Non-pigmented ciliary epithelial cell (primary cell): ENCODE measurements at places on chromosomes 7 and 10.

- no peak for DNase-seq
Measured at GRCh38 chr7:81074406-81074805, 155.6 kb upstream of the SEMA3C start.

GRCh38 chr7:11060893-11061292 lies 87.2 kb downstream of the PHF14 start:
- DNase-seq: no peak

DNA sequence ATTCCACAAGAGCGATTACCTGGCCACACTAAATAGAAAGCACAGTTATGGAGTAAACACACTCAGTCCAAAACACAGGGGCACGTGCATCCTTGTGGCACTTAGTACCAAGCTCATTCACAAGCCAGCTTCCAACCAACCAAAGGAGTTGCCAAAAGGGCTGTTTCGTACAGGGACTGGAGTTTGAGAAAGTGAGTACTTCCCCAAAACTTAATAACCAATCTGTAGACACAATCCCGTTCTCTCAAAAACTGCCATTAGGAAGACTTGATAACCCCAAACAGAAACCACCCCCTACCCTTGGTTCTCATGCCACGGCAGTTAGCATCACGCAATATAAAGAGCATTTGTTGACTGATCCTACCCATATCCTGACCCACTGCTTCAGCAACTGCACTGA lies 166.2 kb upstream of the ASAH2 start:
- no peak for DNase-seq

- DNase-seq: no peak
Measured at GRCh38 chr7:71216211-71216610, 84.3 kb downstream of the GALNT17 start.

GRCh38 chr10:131660427-131660826 lies 240.4 kb upstream of the PPP2R2D start:
- DNase-seq: no peak

GRCh38 chr10:94627511-94627910 lies 56.0 kb upstream of the CYP2C18 start:
- DNase-seq: no peak

DNA sequence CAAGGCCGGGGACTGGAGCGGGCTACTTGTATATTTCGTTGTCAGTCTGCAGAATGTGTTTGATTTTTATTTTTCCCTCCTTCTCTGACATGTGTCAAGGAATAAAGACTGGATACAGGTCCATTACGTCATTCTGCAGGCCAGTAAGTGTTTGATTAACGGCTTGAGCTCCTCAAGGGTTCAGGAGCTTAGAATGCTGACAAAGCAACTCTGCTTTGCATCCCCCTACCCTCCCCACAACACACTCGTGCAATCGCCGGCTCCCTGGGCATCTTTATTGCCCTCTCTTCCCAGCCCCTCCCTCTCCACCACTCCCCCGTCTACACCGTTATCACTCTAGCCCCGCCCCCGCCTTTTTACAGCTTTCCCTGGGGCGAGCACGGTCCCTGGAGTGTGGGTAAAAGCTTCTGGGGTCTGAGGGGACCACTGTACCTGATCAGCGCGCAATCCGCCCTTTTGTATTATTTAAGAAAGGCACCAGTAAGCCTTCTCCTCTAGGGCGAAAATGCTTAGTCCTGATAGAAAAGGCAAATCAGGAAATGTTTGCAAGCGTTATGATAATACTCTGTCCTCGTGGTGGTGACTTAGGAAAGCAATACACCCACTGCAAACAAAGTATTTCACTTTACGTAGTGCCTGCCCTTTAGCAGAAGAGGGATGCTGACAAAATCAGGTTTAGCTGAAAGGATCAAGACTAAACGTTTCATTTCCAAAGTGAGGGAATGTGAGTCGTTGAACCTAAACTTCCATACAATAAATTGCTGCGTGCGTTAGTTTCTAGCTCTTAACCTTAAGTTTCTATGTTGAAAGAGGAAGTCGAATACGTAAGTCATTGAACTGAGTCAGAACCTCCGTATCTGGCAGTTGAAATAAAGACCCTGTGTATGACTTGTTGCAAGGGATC lies 1.4 kb upstream of the CREB5 start:
- no peak for DNase-seq

- no peak for DNase-seq
Measured at GRCh38 chr7:121313793-121314676, 14.8 kb upstream of the WNT16 start.

DNA sequence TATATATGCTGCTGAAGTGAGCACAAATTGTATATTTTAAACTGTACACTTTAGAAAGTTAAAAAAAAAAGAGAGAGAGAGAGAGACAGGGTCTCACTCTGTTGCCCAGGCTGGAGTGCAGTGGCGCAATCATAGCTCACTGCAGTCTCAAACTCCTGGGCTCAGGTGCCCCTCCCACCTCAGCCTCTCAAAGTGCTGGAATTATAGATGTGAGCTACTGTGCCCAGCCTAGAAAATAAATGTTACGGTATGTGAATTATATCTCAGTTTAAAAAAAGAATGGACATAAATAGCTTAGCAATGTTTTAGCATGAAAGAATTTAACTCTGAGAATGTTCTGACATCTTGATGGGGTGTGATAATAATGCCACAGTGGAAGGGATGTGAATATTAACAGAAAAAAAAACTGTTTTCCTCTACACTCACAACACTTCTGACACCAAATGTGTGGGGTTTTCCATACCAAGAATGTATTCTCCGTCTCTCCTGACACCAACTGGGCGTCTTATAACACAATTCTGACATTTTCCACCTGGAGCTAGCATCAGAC lies 162.1 kb downstream of the PLCE1 start:
- no peak for DNase-seq

GRCh38 chr7:116574025-116574822 lies 49.4 kb downstream of the CAV1 start:
- no peak for DNase-seq

DNA sequence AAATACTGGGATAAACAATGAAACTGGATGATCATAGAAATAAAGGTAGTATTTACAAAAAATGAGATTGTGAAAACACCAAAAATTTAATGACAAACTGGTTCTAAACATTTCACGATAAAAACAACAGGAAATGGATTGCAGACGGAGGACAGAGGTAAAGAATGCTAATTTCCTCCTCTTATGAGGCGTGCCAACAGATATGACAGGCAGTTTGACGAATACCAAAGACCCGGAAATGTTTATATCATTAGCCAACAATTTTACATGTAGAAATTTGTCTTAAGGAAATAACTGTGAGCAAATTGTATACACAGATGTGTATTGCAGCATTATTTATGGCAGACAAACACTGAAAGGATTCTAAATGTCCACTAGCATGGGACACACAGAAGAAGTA lies 162.0 kb upstream of the MGMT start:
- DNase-seq: no peak

- DNase-seq: no peak
Measured at GRCh38 chr7:66308411-66308810, 103.3 kb downstream of the TPST1 start.

DNA sequence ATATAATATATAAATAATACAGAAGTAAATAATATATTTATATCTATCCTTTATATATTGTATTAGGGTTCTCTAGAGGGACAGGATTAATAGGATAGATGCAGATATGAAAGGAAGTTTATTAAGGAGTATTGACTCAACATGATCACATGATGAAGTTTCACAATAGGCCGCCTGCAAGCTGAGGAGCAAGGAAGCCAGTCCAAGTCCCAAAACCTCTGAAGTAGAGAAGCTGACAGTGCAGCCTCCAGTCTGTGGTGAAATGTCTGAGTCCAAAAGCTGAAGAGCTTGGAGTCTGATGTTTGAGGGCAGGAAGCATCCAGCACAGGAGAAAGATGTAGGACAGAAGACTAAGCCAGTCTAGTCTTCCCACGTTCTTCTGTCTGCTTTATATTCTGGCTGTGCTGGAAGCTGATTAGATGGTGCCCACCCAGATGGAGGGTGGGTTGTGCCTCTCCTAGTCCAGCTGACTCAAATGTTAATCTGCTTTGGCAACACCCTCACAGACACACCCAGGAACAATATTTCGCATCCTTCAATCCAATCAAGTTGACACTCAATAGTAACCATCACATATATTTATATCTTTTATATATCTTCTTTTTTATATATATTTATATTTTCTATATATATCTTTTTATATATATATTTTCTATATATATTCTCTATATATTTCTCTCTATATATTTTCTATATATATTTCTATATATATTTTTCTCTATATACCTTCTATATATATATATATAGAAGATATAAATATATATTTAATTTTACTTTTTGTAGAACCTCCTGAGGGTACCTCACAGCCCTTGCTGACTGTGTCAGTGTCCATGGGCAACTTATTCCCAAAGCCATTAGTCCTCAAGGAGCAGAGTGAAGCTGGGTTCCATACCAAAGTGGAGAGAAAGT lies 24.6 kb upstream of the AKR1B10 start:
- DNase-seq: no peak

DNA sequence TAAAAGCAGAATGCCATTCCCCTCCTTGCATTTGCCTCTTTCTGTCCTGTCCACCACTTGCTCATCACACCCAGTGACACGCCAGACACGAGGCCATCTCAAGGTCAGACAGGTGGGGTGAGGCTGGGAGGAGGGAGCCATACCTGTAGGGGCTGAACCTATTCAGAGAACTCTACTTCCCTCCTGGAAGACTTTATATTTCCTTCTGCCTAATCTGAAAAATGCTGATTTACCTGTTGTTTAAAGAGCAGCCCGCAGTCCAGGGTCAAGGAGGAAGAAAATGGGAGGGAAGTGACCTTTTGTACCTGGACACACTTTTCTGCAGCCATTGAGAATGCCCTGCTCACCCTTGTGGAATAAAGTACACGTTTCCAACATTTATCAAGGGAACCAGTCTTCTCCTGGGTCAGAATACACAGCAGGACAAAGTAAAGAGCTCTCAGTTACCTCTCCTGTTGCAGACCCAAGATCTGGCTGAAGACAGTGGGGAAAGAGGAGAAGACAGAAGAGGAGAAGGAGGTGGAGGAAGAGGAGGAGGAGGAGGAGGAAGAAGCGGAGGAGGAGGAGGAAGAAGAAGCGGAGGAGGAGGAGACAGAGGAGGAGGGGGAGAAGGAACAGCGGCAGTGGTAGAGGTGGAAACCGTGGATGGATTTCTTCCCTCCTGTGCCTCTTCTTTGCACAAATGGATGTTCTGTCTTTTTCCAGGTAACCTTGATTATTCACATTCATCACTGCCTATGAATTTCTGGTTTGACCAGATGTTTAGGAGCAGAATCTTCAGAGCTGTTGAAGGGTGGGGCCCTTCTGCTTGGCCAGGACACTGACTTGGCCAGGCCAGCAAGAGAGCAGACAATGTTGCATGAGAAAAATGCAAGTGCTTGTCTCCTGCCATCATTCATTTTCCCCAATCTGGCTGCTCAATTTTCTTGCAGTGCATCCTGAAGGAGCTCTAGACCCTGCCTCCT lies 1.2 kb upstream of the BLNK start:
- DNase-seq: no peak

GRCh38 chr7:106126170-106126938 lies 14.2 kb upstream of the SYPL1 start:
- peak; percentile 30 for DNase-seq

DNA sequence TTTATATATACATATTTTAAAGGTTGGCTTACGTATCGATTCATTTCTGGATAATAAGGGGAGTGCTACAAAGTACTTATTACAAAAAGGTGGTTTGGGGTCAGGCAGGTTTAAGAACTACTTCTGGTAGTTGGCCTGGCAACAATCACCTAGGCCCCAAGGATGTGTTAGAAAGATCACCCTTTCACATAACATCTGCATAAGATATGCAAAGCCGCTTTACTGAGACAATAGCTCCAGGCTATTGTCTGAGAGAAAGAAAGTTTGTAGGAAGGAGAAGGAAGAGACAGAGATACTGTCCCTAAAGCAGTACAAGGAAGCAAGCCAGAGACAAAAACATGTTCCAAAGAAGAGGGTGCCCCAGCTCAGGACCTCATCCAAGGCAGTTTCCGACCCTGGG lies 6.2 kb downstream of the PAXIP1 start:
- no peak for DNase-seq
